ENCODE measurements at places on chromosomes 11 and 22.
A peak's percentile ranks its signal among the peaks of the same experiment; 100 is the strongest.

DNA sequence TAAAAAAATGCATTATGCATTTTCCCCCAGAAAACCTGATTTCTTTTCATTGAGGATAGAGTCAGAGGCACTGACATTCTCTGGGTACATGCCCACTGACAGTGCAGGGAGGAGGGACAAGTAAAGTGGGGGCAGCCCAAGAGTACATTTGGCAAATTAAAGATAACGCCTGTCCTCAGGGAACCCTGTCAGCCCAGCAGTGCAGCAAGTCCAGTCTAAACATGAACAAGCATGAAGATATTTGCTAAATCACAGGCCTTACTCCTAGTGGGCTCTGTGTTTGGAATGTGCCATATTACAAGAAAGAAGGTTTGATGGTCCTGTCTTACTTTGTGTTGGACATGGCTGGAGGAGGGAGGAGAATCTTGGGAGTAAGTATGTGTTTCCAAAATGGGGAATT lies 37.9 kb downstream of the AMOTL1 start:
- no peak overlapping the region for H3K4me3 ChIP-seq
- peaks cover 13% of the 10 kb centered on the region for H3K36me3 ChIP-seq
- H3K4me1 ChIP-seq = peaks cover 16% of the 10 kb centered on the region
- no peaks in the 10 kb centered on the region for H3K27me3 ChIP-seq
- no peak for DNase-seq
- no peak overlapping the region for H3K27ac ChIP-seq

- no peak overlapping the region for H3K27ac ChIP-seq
- no peaks in the 10 kb centered on the region for H3K36me3 ChIP-seq
- H3K4me1 ChIP-seq = no peaks in the 10 kb centered on the region
Measured at GRCh38 chr11:2463766-2464277, 19.0 kb downstream of the KCNQ1 start.

DNA sequence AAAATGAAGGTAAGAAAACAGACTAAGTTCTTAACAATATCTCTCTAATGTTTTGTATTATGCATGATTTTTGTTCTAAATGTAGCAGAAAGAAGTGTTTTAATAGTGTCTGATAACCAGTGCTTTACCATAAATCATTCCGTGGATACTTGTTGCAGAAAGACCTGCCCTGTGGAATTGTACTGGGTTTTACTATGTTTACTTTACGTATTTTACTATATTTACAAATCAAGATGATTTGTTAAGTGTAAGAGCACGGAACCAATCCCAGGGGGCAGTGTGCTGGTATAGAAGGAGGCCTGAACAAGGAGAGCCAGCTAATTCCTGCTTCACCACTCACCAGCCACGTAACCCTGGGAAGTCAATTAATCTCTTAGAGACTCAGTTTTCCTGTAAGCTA lies 1.4 kb downstream of the HTR3B start:
- H3K27ac ChIP-seq = no peak overlapping the region
- no peak overlapping the region for H3K4me3 ChIP-seq
- peaks cover 20% of the 10 kb centered on the region for H3K27me3 ChIP-seq
- no peaks in the 10 kb centered on the region for H3K4me1 ChIP-seq

DNA sequence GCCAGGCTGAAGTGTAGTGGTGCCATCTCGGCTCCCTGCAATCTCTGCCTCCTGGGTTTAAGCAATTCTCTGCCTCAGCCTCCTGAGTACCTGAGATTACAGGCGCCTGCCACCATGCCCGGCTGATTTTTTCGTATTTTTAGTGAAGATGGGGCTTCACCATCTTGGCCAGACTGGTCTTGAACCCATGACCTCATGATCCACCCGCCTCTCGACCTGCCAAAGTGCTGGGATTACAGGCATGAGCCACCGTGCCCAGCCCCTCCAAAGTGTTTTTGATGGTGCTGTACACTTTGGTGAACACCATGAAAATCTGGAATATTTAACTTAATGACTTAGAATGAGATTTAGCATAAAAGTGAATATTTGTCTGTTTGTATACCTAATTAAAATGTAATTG lies 5.6 kb downstream of the LUZP2 start:
- no peak overlapping the region for H3K4me3 ChIP-seq
- no peak overlapping the region for H3K27ac ChIP-seq
- H3K27me3 ChIP-seq = no peaks in the 10 kb centered on the region
- DNase-seq = no peak
- no peaks in the 10 kb centered on the region for H3K36me3 ChIP-seq
- H3K4me1 ChIP-seq = no peaks in the 10 kb centered on the region

GRCh38 chr11:15965562-15966250 lies 390.6 kb downstream of the SOX6 start:
- H3K27me3 ChIP-seq = no peaks in the 10 kb centered on the region
- H3K27ac ChIP-seq = no peak overlapping the region
- no peaks in the 10 kb centered on the region for H3K36me3 ChIP-seq
- DNase-seq = no peak
- no peak overlapping the region for H3K4me3 ChIP-seq

GRCh38 chr11:33500861-33501479 lies 199.7 kb downstream of the C11orf91 start:
- no peak overlapping the region for H3K27ac ChIP-seq
- DNase-seq = peak; percentile 46
- H3K27me3 ChIP-seq = no peaks in the 10 kb centered on the region
- no peaks in the 10 kb centered on the region for H3K4me1 ChIP-seq
- no peaks in the 10 kb centered on the region for H3K36me3 ChIP-seq
- H3K4me3 ChIP-seq = no peak overlapping the region

DNA sequence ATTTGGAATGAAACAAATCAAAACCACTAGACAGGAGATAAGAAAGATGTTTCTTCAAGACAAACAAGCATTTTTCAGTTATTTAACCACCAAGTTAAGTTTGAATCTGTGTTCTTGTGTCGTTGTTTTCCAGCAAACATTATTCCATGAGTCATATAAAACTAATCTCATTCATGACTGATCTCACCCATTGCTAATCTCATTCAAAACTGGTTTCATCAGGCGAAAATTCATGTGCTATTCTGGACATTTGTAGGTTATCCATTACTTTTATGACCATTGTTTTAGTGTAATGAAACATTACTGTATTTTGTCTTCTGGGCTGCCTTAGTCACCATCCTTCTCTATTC lies 221.8 kb downstream of the DDX10 start:
- H3K27ac ChIP-seq = peak overlapping the region; percentile 83
- no peaks in the 10 kb centered on the region for H3K36me3 ChIP-seq
- peaks cover 22% of the 10 kb centered on the region for H3K4me1 ChIP-seq

- H3K27me3 ChIP-seq = peaks cover 33% of the 10 kb centered on the region
- no peak overlapping the region for H3K4me3 ChIP-seq
- H3K36me3 ChIP-seq = no peaks in the 10 kb centered on the region
Measured at GRCh38 chr11:45374653-45375059, 88.5 kb upstream of the SYT13 start.

DNA sequence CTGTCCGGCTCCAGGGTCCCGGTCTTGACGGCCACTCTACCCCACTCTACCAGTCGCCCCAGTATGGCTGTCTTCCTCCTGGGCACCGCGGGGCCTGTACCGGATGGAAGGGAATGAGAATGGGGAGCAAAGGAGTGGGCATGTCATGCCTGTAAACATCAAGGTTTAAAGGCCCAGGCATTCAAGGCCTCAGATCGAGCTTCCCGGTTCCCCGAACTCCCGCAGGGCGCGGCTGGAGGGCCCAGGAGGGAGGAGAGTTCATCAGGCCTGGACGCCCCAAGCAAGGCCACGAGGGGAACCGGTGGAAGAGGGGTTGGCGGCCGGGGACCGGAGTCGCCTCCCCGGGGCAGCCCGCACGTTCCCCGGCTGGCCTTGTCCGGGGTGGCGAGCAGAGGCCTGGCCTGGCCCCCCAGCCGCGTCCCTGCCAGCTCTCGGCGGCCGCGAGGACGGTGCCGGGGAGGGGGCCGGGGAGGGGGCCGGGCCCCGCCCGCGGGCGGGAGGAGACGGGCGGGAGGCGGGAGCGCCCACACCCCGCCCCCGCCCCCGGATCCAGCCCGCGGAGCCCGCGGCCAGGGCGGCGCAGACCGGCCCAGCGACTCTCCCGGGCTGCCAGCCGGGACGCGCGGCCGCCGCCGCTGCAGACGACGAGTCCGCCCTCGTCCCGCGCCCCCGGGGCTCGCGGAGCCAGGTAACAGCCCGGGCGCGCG lies at the start of gene CDC42EP1:
Gene CDC42EP1 (plus strand): TSS at position 580 of the 707 bp plus-strand sequence. CDS start 5,870 bp downstream, outside the sequence.
- peaks cover 47% of the 10 kb centered on the region for H3K4me1 ChIP-seq
- H3K4me3 ChIP-seq = peak within 1 kb of the TSS; percentile 89
- H3K36me3 ChIP-seq = no peaks in the 10 kb centered on the region

DNA sequence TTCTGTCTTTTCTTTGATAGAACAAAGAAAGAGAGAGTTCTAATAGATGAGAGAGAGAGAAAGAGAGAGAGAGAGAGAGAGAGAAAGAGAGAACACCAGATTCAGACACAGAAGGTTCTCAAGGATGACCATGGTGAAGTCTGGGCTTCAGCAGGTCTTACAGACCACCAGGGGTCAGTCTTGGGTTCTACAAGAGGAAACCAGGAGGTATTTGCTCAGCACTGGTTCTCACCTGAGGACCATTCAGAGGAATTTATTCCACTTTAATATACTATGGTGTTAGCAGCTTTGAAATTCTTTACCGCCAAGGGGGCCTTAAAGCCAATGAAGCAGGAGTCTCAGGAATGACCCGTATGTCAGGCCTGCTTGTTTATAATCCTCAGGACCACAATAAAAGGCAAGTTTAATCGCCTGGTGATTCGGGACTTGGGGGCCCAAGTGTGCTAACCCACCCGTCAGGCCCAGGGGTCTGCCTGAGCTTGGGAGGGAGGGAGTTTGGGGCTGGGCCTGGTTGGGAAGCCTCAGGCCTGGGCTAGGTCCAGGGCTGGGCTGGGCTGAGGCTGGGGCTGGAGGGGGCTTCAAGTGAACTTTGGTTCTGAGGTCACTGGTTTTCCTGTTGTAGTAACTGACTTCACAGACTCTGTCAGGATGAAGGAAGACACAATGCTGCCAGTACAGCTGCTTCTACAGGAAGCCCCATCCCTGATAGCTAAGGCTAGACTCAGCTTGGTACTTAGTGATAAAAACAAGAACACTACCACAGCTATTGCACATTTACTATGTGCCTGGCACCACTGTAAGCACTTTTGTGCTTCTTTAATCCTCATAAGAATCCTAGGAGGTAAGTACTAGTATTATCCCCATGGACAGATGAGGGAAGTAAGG lies 179.2 kb upstream of the ZBED5 start:
- no peaks in the 10 kb centered on the region for H3K27me3 ChIP-seq
- no peak overlapping the region for H3K27ac ChIP-seq
- no peaks in the 10 kb centered on the region for H3K4me1 ChIP-seq

- no peaks in the 10 kb centered on the region for H3K27me3 ChIP-seq
- no peaks in the 10 kb centered on the region for H3K4me1 ChIP-seq
- H3K4me3 ChIP-seq = no peak overlapping the region
- H3K36me3 ChIP-seq = no peaks in the 10 kb centered on the region
- no peak for DNase-seq
Measured at GRCh38 chr11:15859411-15859810, 496.9 kb downstream of the SOX6 start.

DNA sequence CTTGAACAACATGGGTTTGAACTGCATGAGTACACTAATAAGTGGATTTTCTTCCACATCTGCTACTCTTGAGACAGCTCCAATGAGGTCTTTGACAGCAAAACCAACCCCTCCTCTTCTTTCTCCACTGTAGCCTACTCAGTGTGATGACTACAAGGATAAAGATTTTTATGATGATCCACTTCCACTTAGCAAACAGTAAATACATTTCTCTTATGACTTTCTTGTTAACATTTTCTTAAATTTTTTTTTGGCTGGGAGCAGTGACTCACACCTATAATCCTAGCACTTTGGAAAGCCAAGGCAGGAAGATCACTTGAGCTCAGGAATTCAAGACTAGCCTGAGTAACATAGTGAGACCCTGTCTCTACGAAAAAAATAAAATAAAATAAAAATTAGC lies 9.9 kb upstream of the EIF4G2 start:
- H3K4me3 ChIP-seq = no peak overlapping the region
- no peak overlapping the region for H3K27ac ChIP-seq
- H3K36me3 ChIP-seq = no peaks in the 10 kb centered on the region
- peak; percentile 75 for DNase-seq

DNA sequence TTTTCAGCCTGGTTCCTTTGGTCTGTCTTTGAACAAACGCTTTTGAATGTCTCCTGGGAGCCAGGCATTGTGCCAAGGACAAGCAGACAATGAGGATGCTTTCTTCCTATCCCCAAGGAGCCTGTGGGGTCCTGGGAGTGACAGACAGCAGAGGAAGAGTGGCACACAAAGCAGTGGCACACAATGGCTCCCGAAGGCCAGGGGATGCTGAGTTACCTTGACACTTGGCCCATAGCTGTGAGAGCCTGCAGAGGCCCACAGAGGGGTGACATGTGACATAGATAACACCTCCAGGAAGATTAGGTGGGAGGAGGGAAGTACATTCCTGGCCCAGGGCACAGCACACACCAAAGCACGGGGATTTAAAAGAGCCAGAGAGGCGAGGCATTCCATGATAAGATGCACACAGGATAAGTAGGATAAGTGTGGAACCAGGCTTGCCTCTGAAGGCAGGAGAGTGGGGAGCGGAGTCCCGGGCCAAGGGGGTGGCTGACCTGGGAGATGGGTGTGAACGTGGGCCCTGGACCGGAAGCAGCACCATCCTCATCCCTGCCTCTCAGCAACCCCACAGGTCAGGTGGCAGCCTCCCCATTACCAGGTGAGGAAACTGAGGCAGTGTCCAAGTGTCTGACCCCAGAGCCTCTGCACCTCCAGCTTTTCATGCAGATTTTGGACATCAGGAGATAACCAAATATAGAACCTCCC lies 6.3 kb downstream of the UPB1 start:
- H3K4me3 ChIP-seq = no peak overlapping the region
- no peak for DNase-seq
- no peaks in the 10 kb centered on the region for H3K4me1 ChIP-seq

GRCh38 chr22:23213581-23214334 lies 33.4 kb downstream of the BCR start:
- H3K4me3 ChIP-seq = no peak overlapping the region
- no peak overlapping the region for H3K27ac ChIP-seq
- no peak for DNase-seq
- no peaks in the 10 kb centered on the region for H3K27me3 ChIP-seq
- H3K36me3 ChIP-seq = peaks cover 3% of the 10 kb centered on the region

DNA sequence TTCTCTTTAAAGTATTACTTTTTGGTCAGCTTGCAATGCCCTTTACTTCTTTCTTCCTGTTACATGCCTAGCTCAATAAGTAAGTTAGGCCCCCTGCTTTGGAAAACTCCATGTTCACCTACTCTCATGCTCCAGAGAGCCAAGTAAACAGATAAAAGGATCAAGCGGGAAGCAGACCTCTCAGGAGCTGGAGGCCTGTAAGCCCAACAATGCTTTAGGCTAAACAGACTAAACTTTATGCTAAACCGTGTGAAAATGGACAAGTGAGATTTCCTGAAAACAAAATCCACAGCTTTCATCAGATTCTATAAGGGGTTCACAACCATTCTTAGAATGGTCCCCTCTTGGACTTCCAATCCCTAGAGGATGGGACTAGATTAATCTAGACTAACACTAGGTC lies 40.2 kb downstream of the CELF1 start:
- peak overlapping the region; percentile 78 for H3K27ac ChIP-seq
- H3K36me3 ChIP-seq = no peaks in the 10 kb centered on the region
- no peaks in the 10 kb centered on the region for H3K27me3 ChIP-seq

DNA sequence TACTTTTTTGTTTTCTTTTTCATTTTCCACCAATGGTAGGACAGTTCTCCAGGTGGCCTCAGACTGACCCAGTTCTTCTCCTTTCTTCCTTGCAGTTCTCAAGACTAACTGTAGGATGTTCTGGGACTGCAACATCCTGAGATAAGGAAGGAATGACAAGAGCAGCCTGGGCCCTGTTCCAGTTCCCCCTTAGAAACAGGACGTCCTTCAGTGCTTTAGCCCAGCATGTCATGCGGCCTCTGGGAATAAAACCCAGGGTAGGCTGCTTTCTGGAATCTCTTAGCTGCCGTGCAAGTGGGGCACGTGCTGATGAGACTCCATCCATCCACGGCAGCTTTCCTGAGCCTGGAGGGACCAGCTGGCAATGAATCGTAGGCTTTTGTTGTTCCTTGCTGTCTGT lies 24.0 kb upstream of the CADM1 start:
- no peaks in the 10 kb centered on the region for H3K27me3 ChIP-seq
- H3K4me1 ChIP-seq = no peaks in the 10 kb centered on the region
- no peak for DNase-seq
- H3K36me3 ChIP-seq = no peaks in the 10 kb centered on the region
- H3K27ac ChIP-seq = no peak overlapping the region

Data from astrocyte (in vitro differentiated cells and primary cell).